ENCODE measurements at places on chromosomes 16 and 17.

GRCh38 chr17:78826836-78827509 lies 13.6 kb downstream of the USP36 start:
- no peak for DNase-seq

GRCh38 chr16:86067516-86067915 lies 168.6 kb downstream of the IRF8 start:
- DNase-seq = no peak

GRCh38 chr17:45403906-45404490 lies 28.7 kb downstream of the ARHGAP27 start:
- no peak for DNase-seq

- peak; percentile 88 for DNase-seq
Observed at GRCh38 chr17:979539-980405, at the start of gene NXN. TSS of gene NXN (minus strand) at chr17:979776.

DNA sequence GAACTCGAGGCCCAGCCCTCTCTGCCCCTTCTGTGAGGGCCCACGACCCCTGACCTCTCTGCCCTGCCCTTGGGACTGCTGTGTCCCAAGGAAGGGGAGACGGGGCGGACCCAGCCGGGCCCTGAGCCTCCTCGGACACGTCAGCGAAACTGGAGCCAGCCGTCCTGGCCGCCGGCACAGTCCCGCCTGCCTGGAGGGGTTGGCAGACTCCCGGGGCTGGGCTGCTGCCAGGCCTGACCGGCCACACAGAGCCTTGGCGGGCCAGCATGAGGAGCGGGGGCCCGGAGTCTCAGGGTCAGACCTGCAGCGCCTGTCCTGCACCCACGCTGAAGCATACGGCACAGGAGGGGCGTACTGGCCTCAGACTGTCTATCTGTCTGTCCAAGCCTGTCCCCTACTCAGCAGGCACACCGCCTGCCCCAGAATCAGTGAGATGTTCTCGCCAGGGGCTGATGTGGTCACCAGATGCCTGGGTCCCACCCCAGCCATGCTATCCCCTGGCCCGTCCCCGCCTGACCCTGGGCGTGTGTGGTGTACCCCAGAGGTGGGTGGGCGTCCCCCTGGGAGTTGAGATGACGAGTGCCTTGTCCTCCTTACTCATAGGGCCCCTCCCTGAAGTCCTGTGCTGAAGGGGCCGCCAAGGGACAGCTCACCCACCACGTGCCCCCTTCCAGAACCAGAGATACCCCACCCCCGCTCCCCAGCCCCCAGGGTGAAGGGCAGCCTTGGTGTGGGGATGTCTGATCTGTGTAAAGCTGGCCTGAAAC lies 4.7 kb downstream of the VASN start:
- DNase-seq = no peak

DNA sequence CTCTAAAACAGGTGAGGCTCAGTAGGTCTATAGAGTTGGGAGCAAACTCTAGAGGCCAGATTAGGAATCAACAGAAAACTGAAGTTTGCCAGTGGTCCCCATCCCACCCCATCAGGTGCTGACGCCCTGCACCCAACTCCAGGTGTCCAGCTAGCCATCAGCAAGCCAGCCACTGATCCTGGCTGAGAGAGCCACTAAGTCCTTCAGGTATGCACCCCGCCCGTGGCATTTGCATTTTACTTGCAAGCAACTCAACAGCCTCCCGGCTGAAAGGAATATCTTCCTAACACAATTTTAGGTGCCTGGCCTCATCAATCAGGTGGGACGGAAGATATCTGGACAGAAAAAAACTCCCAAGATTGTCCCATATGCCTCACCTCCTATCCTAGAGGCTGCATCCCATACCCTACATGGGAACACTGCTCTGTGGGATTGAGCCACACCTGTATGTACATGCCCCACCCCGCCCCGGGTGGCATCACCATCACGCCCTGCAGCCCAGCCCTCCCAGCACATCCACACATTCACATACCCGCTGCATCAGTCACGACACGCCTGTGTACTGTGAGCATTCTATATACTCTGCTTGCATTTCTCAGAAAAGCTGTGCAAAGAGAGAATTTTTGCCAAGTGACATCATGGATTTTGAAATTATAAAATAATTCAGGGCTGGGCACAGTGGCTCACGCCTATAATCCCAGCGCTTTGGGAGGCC lies 8.3 kb downstream of the OTOP3 start:
- DNase-seq = no peak

DNA sequence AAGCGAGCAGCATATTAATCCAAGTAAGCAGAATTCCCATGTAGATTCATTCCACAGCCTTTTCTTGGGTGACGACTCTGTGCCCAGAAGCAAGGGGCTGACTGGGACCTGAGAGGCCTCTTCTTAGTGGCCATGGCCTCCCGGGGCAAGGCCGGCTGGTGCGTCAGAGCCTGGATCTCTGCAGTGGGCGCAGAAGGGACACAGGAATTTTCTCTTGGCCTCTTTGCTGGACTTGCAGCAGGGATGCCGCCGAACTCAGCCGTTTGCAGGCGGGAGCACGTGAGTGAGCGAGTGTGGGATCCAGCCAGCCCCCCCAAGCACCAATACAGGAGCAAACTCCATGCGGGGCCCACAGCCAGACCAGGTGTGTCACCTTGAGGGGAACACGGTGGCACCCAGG lies 151.8 kb downstream of the RPTOR start:
- DNase-seq = no peak

DNA sequence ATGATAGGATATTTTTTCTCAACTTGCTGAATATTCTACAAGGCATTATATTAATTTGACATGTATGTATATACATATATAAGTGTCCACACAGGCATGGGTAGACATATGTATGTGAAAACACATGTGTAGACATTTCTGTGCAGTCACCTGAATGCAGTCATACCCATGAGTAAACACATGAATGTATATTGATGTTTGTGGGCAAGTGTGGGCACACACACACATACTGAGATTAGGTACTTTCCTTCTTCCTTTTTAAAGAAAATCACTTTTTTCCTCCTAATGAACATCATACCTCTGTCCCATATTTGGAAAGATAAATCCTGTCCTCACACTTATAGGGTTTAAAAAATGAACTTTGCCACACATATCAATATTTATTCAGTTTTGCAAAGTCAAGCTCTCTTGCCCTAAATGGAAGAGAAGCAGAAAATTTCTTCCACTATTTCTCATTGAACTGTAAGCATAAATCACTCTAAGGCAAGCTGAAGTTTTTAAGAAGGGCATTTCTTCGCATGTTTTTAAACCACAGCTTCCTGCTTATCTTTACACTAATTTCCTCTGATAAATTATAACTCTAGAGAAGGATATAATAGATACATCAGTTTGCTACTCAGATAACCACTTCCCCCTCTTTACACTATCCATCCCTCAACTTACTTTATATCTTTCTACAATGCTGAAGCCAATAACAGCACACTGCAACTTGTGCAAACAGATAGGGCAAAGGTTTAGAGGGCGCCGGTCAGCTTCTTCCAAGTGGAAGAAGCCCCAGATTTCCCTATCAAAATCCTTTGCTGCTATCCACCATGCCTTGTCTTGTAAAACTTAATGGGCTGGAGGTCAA lies 49.6 kb upstream of the LRRC37A3 start:
- DNase-seq = no peak

GRCh38 chr16:30473231-30474073 lies 910 bp downstream of the ITGAL start:
- DNase-seq = peak; percentile 32

GRCh38 chr16:25317732-25318316 lies 60.2 kb upstream of the ZKSCAN2 start:
- no peak for DNase-seq

GRCh38 chr17:77778636-77779489 lies 179.6 kb upstream of the TNRC6C start:
- no peak for DNase-seq

All from effector memory CD4-positive, alpha-beta T cell (primary cell).